ENCODE measurements at places on chromosomes 4 and X.

- no peak for DNase-seq
Observed at GRCh38 chr4:165834116-165834515, 38.9 kb upstream of the TLL1 start.

GRCh38 chr4:65071564-65071963 lies 598.7 kb downstream of the EPHA5 start:
- no peak for DNase-seq

- DNase-seq = no peak
Observed at GRCh38 chr4:5424901-5425300, 283.5 kb downstream of the EVC2 start.

GRCh38 chr4:186749611-186750281 lies 26.1 kb upstream of the FAT1 start:
- DNase-seq = no peak

- DNase-seq = peak; percentile 7
Observed at GRCh38 chr4:11471618-11472017, 42.9 kb upstream of the HS3ST1 start.

- no peak for DNase-seq
Observed at GRCh38 chrX:49999087-49999486, 76.7 kb downstream of the CLCN5 start.

DNA sequence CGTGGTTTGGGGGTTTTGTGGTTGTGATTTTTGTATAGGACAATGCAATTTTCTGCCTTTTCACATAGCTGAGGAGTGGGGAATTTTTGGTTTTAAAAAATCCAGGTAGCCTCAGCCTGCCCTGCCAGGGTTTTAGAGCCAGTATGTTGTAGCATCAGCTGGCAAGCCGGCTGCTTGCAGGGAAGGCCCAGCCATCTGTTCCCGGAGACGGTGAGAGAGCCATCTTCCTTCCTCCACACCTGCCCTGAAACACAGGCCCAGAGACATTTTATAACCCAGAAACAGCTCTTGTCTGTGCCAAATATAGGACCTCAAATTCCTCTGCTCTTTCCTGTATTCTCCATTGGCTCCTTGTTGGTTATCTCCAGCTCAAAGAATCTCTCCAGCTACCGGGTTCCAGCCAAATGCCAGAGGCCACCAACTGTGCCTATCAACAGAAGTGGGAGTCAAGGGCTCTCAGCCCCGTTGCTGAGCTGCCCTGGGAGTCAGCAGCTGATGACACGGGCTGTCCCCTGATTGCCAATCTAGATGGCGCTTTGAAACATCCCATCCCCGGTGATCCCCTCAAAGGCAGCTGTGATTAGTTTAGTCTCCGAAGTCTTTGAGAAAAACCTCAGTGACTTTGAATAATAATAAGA lies 595.2 kb downstream of the MID1IP1 start:
- no peak for DNase-seq

- no peak for DNase-seq
Observed at GRCh38 chrX:96244955-96245354, 439.7 kb upstream of the DIAPH2 start.

- no peak for DNase-seq
Observed at GRCh38 chr4:25540734-25541133, 114.9 kb upstream of the SLC34A2 start.

- DNase-seq = no peak
Observed at GRCh38 chrX:10089378-10089795, 67.4 kb upstream of the CLCN4 start.

DNA sequence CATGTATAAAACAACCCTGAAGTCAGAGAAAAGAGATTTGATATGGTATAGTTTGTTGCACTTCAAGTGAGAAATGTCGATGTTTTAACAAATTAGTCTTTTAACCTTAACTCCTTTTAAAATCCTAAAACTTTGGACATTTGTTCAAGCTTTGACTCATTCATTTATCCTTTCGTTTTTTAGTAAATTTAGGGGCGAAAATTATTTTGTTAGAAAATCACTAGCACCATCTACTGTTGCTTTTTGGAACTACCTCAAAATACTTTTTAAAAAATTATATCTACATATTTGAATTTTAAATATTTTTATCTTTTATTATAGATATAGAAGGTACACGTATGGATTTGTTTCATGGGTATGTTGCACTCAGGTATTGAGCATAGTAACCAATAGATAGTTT lies 165.1 kb upstream of the POF1B start:
- no peak for DNase-seq

DNA sequence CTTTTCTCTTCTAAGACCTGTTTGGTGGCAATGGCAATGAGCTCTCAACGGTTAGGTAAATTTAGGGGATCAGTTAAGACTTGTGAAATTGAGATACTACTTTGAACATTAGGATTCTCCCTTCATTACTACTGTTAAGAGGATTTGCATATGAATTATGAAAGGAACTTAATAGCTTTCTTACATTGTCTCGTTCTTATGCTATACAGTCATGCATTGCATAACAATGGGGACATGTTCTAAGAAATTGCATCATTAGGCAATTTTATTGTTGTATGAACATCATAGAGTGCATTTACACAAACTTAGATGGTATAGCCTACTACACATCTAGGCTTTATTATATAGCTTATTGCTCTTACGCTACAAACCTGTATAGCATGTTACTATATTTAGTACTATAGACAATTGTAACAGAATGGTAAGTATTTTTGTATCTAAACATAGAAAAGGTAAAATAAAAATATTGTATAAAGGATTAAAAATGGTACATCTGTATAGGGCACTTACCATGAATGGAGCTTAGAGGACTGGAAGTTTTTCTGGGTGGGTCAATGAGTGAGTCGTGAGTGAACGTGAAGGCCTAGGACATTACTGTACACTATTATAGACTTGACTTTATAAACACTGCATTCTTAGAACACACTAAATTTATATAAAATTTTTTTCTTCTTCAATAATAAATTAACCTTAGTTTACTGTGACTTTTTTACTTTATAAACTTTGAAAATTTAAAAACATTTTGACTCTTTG lies 62.5 kb downstream of the PAQR3 start:
- no peak for DNase-seq

DNA sequence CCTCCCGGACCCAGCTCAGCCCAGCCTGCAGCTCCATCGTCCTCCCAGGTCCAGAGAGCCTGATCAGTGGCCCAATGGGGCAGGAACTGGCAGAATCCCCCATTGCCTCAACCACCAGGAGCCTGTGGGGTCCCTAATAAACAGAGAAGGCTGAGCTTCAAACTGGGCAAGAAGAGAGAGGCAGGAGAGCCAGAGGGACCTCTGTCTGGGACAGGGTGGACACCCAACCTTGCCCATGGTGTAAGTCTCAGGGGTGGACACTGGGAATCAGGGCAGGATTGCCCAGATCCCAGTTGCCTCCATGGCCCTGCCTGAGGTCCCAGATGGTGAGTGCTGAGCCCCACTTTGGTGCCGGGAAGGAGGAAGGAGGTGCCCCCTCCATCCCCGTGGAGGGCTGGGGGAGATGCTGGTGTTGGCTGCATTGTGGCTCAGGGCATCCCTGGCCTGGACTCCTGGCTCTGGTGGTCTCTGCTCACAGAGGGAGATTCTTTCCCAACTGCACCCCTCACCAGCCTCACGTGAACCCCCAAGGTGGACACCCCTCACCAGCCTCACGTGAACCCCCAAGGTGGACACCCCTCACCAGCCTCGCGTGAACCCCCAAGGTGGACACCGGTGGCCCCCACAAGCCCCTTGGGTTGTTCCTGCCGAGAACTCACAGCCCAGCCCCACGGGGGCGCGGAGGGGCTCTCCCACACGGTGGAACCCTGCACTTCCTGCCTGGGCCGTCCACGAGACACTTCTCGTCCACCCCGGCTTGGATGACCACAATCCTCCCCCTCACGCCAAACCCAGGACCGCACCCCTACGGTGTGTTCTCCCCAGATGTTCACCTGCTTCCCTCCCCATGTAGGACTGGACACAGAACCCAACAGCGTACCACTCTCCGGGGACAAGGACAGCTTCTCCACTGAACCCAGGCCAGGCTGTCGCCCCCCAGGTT lies 5.4 kb downstream of the CPLX1 start:
- no peak for DNase-seq

DNA sequence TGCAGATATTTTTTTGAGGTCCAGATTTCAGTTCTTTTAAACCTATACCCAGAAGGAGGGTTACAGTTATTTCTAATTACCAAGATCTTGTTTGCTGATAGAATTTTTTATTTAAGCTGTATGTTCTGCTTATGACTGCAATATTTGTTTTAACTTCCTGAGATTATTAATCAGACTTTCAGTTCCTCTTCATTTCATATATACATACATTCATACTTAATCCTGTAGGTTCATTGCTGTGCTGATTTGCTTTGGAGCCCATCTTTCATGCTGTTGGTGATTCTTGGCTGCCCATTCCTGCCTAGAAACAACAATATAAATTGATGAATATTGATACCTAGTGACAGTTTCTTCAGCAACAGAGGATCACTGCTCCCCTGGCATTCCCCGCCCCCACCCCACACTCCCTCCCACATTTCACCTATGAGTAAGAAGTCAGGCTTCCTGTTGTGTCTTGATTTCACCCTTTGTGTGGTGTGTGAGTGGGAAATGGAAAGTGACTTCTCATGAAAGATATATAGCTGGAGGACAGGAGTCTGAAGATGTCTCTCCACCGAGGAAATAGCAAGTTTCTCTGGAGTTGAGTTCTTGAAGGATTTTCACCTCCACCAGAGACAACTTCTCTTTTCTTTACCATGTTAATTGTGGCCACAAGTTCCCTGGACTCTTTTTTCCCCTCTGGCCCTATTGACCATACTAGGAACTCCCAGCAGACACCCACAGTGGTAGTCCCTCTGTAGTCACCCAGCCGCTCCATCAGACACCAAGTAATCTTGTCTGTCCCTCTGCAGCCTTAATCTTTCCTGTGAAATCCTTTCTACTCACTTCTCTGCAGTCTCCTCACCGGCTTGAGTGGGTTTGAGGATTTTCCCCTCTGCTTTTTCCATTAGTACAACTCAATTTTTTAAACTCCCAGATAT lies 118.4 kb downstream of the ASB9 start:
- no peak for DNase-seq

- no peak for DNase-seq
Observed at GRCh38 chrX:49627086-49627777, 28.4 kb downstream of the GAGE1 start.

DNA sequence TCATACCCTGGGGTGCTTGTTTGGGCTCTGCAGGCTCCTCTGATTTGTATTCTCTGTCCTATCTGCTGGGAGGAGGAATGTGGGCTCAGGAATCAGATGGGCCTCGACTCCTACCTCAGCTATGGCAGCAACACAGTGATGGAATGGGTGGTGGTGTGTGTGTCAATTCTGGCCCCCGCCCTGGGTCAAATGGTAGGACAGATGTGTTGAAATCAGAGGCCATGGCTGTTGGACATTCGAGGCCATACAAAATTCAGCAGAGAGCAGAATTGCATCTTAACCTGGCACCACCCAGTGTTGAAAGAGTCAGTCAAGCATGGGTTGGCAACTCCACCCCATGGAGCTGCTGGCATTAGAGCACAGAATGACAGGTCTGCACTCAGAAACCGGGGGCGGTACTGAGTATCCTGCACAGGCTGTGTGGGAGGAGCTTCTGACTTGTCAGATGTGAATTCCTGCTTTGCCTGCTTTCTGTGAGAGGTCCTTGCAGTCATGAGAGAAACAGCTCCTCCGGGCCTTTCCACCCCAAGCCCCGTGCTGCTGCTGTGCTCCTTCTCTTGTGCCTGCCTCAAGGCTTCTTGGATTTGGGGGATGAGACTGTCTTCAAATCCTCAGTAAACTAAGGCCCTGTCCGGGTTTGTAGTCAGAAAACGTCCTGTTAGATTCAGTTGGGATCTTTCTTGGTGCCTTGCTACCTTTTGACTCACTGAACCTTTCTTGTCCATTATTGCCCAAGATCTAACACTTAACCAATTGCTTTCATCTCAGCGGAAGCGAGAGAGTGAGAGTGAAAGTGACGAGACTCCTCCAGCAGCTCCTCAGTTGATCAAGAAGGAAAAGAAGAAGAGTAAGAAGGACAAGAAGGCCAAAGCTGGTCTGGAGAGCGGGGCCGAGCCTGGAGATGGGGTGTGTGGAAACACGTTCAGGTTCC lies 13.0 kb downstream of the DKC1 start:
- DNase-seq = no peak

- no peak for DNase-seq
Observed at GRCh38 chr4:181684310-181684709, 558.9 kb upstream of the TENM3 start.

DNA sequence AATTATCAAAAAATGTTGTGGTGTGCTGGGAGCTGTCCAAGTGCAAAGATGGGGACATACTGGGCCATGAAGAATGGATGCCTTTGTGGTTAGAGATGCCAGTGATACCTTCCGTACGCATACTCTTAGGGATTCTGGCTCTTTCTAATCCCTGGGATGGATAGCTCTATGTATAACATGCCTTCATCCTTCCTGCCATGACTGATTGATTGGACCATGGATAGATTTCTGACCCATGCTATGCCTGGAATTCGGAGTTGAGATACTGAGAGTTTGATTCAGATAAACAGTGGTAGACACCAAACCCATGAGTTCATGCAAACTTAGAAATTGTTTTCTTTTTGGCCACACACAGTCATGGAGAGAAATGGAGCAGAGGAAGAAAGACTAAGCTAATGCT lies 147.2 kb upstream of the WDFY3 start:
- DNase-seq = no peak

Data from C1 segment of cervical spinal cord (tissue), 14 donors.